ENCODE measurements at places on chromosomes 7 and 10.

- DNase-seq = no peak
These were observed 38.9 kb downstream of the JAKMIP3 start for GRCh38 chr10:132104471-132105301.

DNA sequence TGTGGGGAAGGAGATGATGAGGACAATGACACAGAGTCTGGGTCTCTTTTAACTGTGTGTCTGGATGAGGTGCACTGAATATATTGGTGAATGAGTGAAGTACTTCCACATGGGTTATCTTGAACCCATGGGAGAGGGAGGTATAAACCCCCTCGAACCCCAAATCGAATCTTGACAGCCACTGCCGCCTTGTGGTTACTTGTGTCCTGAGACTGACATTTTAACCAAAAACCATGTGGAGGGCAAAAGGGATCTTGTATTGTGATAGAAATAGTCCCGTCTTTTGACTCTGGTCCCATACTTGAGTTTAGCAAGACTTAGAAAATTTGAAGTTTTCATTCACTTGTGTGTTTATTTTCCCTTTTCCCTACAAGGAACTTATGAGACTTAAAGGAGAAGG, 283.3 kb downstream of the PHTF2 start:
- DNase-seq = no peak

- no peak for DNase-seq
These were observed 197.9 kb downstream of the MBL2 start for GRCh38 chr10:52574697-52575096.

DNA sequence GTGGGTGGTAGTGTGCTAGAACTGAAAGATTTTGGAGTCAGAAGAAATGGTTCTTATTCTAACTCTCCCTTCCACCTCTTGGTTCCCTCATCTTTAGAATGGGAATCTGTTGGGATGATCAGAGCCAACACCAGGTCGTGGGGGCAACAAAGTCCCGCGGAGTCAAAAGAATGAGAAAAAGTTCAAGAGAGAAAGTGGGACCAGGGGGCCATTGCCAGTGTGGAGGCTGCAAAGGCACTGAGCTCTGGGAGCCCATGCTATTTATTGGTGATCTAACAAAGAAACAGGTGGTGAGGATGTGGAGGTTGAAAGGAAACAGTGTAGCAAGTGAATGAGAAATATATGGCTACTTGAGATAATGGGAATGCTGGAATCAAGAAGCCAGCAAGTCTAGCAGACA, 29.4 kb downstream of the AGAP4 start:
- no peak for DNase-seq

GRCh38 chr7:78510580-78511188, 712.1 kb downstream of the PHTF2 start:
- DNase-seq = no peak

DNA sequence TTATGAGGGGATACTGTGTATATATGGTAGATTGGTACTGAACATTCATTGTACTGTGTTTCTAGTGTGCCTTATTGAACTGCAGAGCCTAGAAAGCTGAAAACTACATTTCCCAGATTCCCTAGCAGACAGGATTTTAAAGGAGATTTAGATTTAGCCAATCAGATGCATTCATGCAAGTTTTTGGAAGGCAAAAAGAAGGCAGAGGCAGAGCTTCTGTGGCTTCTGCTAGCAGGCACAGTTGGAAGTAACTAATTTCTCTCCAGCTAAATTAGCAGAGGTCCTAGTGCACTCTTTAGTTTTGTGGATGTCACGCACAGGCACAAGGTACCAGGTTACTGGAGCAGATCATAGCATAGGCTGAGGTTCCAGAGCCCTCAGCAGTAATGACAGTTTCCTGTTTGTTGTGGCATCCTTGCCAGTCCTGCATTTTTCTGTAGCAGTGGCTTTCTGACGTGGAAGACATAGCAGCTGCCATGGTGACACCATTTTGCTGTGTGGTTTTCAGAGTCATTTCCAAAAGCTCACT, 83.7 kb upstream of the CCDC71L start:
- no peak for DNase-seq

DNA sequence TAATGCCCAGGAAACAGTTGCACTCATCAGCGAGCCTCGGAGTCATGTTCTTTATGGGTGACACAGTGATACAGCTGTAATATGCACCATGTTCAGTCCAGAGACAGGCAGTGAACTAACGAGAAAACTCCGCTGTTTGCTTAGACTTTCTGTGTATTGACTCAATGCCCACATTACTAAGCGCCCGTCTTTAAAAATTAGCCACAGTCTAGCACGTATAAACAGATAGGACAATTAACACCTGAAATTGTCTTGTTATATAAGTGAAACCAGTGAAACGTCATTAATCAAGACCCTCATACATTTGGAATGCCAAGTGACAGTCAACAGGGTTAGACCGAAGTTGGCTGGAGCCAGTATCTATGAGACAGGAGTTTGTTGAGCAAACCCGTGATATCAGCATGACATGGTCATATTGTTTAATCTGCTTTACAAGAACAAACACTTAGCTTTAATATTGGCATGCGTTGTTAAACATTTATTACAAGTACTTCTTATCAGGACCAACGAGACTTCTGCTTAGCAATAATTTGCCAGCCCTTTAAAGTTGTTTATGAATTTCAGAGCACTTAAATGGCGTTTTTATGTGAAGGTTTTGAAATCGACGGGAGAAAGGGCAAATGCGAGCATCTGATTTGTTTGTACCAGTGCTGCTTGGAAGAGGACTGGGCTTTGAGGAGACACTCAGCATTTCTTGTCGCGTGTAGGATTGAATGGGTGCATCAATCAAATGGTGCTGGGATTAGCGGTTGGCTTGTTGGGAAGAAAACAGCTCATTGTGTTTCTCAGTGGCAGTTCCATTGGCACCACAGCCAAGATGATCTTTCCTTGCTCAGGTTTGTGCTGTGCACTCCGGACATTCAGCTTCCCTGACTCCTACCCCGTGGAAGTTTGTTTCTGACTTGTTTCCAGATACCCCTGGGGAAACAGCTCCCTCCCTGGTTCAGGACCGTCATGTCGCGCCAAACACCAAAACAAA, 56.3 kb downstream of the CAMK1D start:
- no peak for DNase-seq

DNA sequence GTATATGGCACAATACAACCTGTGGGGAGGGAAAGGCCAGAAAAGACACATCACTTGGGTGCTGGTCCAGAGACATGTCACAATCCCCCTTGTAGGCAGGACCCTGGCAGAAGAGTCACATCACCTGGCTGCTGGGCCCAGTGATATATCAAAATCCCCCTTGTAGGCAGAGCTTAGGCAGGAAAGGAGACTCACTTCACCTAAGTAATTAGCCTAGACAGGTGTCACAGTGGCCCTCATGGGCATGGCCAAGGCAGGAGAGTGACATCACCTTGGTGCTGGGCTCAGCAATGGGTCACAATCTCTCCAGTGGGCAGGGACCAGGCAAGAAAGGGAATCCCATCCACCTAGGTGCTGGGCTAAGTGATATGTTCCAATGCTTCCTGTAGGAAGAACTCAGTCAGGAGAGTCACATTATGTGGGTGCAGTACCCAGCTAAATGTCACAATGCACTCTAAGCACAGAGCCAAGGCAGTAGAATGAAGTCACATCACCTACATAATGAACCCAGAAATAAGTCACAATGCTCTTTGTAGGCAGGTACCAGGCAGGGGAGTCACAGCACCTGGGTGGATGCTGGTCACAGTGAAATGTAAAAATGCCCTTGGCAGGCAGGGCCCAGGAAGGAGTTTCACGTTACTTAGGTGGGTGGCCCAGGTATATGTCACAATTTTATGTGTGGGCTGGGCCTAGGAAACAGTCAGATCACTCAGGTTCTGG, 18.9 kb upstream of the ZNF736 start:
- no peak for DNase-seq

DNA sequence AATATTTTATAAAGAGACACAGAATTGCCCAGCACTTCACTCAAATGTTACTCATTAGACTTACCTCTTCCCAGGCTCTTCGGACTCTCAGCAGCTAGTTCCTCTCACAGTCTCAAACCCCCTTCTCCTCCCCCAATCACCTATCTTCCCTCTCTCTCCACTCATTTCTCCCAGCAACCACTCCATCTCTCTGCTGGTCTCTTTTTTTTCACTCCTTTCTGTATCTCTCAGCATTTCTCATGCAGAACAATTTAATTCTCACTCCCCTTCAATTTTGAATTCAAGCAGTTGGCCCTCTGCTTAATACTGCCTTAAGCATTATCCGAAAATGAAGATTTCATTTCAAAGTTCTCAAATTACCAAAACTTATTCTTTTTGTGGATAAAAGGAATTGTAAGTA, 34.4 kb upstream of the CAV2 start:
- DNase-seq = no peak

DNA sequence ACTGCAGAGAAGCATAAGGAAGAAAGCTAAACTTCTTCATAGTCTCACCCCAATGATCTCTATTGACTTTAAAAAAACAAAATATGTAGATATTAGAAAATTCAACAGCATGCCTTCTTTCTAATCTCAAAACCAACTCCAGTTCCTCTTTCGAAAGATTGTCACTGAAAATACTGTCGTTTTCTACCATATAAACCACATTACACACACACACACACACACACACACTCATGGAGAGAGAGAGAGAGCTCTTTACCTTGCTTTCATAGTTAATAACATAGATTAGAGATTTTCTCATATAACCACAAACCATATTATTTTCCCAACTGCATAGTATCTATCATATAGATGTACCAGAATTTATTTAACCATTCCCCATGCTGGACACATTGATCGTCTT, 296.2 kb upstream of the MGMT start:
- DNase-seq = no peak

DNA sequence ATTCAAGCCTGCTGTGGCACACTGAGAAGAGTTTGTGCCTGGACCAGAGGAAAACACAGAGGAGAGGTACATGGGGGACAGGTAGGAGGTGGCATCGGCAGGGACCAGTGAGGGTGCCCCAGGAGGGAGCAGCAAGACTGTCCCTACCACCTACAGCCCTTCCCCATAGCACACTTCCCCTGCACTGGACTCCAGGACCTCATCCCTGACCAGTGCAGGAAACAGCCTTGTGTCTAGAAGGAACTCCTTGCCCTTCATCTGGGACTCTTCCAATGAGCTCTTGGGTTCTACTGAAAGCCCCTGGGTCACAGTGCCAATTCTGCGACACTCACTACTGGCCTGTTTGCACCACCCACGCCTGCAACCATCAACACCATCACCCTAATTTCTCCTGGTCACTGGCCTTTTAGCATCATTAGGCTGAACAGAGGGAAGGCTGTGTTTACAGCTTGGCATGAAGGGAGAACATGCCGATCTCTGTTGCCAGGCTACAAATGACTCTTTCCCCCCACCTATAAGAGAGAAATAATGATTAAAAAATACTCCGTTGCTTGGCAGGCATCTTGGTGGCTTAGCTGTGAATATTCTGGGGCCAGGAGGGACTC, 371.9 kb upstream of the ZMIZ1 start:
- DNase-seq = no peak

GRCh38 chr10:7707102-7707501, 4.0 kb downstream of the ITIH2 start:
- no peak for DNase-seq

- no peak for DNase-seq
These were observed 274.8 kb downstream of the ADARB2 start for GRCh38 chr10:1462521-1462920.

DNA sequence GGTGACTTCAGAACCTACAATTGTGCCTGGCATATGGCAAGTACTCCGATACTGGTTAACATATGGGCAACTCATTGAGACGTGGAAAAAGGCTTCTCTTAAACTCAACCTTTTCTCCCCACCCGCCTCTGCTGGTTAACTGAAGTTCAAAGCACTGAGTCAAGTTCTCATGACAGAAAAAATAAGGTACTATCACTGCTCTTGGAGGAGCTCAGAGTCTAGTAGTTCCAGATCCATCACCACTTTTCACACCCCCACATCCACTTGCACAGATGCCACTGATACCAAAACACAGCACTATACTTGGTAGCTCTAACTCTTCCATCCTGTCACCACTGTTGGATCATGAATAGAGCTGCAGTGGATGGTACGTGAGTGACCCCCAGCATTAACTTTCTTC, 36.2 kb downstream of the CCDC6 start:
- DNase-seq = no peak

GRCh38 chr7:10940704-10941355, 32.8 kb upstream of the PHF14 start:
- no peak for DNase-seq

- DNase-seq = no peak
These were observed 263.2 kb downstream of the HGF start for GRCh38 chr7:81506609-81507008.

DNA sequence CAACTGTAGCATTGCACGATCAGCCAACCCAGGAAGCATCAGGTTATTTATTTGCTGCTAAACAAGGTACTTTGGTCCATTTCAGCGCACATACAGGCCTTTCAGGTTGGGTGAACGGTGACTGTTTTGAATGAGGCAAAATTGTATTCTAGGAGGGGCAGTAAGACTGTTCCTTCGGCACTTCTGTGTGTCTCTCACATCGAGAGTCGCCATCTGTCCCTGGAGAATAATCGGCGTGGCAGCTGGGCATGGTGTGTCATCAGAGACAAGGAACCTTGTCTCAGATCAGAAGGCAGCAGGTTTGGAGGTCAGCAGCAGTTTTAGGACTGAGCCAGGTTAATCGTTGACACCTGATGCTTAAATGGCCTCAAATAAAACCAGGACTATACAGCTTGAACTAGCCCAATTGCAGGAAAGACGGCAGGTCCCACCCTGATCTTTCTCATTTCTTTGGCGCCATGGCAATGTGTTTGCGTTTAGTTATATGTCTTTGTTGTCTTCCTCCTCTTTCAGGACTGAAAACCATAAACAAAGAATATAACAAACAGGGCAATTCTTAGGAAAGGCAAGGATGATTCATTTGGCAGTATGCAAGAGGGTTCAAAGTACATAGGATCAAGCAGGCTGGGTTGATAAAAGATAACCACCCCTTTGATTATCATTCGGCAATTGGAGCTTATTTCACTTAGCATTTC, 92.0 kb upstream of the PRR15 start:
- no peak for DNase-seq

DNA sequence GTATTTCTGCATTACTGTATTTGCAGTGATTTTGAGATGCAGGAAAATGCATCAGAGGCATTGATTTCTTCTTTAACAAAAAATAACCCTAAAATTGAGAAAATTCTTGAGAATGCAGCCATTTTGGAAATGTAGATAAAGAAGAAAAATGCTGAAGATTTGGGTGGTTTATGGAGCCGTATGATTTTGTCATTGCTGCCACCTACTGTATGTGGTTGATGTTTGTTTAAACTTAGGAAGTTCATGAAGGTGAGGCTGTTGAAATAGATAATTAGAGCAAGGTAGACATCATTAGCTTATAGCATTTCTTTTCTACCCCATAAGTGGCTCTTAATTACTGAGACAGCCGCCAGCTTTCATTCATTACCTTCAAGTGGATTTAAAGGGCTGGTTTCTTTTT, 92.1 kb upstream of the SAMD8 start:
- DNase-seq = no peak

DNA sequence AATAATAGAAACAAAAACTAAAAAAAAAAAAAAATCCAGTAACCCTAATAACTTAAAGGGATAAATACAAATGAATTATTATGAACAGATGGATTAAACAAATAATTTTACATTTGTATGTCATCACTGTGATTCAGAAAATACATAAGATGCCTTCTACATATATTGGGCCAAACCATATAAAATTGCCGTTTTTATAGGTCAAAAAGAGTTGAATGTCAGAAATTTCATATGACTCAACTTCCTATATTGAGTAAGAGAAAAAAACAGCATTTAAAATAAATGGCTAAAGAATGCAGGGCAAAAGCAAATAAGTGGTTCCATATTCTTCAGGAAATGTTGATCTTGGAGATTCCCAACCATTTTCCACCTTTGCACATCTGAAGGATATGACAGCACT, 9.4 kb downstream of the SLC35B4 start:
- no peak for DNase-seq

Data from stimulated activated CD8-positive, alpha-beta memory T cell treated with anti-CD3 and anti-CD28 coated beads, Interleukin-15, amount 100 ng/mL, for 24 hours (primary cell).